ENCODE measurements at places on chromosomes 11 and 22.

- DNase-seq: no peak
Observed at GRCh38 chr11:60764879-60765278, 8.2 kb downstream of the MS4A15 start.

DNA sequence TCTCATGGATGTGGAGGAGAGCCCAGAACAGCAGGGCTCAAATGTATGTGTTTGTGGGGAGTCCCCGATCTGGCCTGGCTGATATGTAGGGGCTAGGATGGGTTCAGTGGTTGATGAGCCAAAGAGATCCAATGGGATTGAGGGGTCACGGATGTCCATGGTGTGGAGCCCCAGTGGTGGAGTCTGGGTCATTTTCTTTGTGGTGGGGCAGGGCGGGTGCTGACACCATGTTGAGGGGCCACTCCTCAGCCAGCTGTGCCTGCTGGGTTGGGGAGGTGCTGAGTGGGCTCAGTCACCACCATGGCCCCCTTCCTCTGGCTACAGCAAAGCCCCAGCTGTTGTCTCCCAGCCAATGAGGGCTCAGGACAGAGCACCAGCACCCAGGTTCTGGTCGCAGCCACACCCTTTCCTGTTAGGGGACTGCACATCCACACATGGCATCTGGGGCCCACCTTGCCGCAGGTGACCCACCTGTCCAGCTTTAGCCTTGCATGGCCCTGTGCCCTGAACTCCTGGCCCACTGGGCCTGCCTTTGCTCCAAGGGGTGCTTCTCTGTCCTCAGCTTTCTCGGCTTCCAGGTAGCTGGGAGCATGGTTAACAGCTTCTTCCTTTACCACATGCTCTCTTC, 3.2 kb upstream of the GNAZ start:
- DNase-seq: no peak

- no peak for DNase-seq
Observed at GRCh38 chr11:61325649-61326414, 7.1 kb downstream of the DDB1 start.

- no peak for DNase-seq
Observed at GRCh38 chr11:119717839-119718534, 11.0 kb downstream of the NECTIN1 start.

GRCh38 chr11:80846979-80847378, 1406.1 kb upstream of the TENM4 start:
- DNase-seq: no peak

GRCh38 chr11:109808569-109808968, 284.6 kb upstream of the ZC3H12C start:
- no peak for DNase-seq

DNA sequence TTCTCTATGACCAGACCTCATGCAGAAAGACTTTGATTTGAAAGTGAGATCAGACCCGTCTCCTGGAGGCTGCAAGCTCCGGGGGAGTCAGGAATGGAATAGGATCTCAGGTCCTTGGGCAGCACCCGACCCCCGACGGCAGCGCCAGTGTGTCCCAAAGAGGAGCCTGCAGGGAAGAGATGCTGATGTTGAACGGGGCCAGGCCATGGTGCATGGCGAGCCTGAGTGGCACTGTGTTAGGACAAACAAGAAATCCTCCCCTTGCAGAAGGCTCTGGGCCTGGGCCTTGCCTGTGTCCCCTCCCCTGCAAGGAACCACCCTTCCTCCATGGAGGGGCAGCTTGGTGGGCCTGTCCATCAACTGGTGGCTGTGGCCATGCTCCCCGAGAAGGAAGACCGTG, 20.1 kb upstream of the SYT8 start:
- DNase-seq: no peak

- no peak for DNase-seq
Observed at GRCh38 chr22:49751318-49751965, 76.2 kb downstream of the BRD1 start.

GRCh38 chr11:69574608-69575255, 66.2 kb upstream of the CCND1 start:
- no peak for DNase-seq

- no peak for DNase-seq
Observed at GRCh38 chr11:63829823-63830489, 9.0 kb upstream of the MARK2 start.

GRCh38 chr11:125724125-125724524, 22.0 kb upstream of the PATE1 start:
- DNase-seq: no peak

DNA sequence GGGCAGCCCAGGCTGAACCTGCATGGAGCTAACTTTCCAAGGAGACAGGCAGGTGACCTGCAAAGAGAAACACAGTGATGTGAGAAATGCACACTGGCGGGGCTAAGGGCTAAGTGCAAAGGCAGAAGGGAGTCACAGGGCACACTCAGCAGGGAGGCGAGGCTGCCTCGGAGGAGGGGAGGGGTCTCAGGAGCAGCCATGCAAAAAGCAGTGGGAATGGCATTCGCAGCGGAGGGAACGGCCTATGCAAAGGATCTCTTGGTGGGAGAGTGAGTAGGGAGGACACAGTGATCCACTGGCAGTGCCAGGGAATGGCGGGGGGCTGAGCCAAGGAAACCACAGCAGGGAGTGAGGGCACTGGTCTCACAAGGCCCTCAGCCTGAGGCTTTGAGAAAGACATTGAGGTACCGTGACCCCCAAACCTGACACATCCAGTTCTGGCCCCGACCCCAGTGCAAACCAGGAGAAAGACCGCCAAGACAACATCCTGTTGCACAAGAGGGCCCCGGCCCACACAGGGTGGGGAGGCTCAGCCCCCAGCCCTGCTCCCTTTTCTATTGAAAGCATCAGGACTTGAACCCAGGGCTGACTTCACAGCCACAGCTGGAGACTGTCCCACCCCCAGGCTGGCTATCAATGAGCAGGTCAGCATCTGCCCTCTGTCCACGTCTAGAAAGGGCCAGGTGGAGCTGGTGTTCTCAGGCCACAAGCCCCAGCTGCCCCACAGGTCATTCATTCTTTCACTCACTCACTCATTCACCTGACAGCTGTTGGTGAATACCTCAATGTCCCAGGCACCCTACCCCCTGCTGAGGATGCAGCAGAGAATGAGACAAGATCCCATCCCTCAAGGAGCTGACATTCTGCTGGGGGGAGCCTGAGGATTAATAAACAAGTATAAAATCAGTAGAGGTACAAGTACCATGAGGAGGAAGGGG, 50.7 kb downstream of the IGLL1 start:
- DNase-seq: no peak

DNA sequence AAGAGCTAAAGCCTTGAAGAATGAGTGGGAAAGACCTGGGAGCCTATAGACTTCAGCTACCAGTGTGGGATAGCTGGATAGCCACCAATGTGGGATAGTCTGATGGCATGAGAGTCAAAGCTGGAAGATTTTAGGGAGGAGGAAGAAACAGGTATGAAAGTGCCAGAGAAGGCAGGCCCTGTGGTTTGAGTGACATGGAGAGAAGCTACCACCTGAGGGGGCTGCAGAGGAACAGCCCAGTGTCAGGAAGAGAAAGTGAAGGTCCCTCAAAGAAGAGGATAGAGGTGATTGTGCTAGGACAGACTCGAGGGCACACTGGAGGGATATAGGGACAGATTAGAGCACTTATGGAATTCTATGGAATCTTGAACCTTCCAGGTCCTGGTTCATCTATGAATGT, 23.1 kb upstream of the PAX6 start:
- DNase-seq: no peak

DNA sequence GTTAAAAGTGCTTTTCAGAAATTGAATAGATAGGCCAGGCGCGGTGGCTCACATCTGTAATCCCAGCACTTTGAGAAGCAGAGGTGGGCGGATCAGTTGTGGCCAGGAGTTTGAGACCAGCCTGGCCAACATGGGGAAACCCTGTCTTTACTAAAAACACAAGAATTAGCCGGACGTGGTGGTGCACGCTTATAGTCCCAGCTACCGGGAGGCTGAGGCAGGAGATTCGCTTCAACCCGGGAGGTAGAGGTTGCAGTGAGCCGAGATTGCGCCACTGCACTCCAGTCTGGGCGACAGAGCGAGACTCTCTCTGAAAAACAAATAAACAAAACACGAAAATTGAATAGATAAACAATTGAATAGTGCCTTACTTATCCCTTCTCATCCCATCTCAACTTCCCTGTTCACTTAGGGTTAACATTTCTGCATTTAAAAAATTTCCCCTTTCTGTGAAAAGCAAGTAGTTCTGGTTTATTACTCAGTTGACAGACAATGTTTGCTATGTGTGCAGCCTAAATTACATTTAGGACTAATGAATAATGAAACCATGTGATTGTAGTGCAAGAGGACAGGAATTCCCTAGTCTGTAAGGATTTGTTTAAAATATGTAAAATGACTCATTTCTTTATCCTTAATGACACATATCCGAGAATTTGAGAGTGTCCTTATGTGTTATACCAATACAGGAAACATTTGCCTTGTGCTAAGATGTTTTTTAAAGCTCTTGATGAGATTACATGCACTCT, 6.0 kb downstream of the RNF169 start:
- DNase-seq: no peak

- DNase-seq: no peak
Observed at GRCh38 chr22:42294034-42294985, 23.9 kb upstream of the TCF20 start.

GRCh38 chr11:92329137-92329536, 104.5 kb downstream of the FAT3 start:
- DNase-seq: no peak

- no peak for DNase-seq
Observed at GRCh38 chr11:95939091-95939490, 15.2 kb upstream of the MTMR2 start.

GRCh38 chr22:39859903-39860588, 33.5 kb downstream of the ENTHD1 start:
- no peak for DNase-seq

GRCh38 chr11:27701355-27702105, 1.3 kb upstream of the BDNF start:
- DNase-seq: no peak

GRCh38 chr11:8709002-8709672, 26.5 kb downstream of the RPL27A start:
- no peak for DNase-seq

- no peak for DNase-seq
Observed at GRCh38 chr11:70942593-70942992, 309.8 kb downstream of the SHANK2 start.

- no peak for DNase-seq
Observed at GRCh38 chr11:70707821-70708220, 309.5 kb downstream of the CTTN start.

GRCh38 chr22:47588578-47588960, 826.1 kb downstream of the TBC1D22A start:
- no peak for DNase-seq

GRCh38 chr22:47267513-47268282, 505.2 kb downstream of the TBC1D22A start:
- DNase-seq: no peak

DNA sequence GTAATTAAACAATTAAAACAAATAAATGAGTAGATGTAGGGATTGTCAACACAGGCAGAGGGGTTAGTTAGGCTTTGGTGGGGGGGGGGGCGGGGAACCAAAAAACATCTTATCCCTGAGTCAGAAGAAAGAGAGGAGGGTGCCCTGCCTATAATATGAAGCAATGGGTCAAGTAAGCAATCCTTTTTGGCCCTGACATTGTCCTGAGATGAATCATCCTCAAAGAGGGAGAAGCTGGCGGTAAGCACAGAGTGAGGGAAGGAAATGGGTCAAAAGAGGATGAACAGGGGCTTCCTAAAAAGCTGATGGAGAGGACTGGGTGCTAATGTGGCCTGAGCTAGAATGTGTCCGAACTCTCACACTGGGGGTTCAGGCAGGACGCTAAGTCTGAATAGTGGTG, 4.7 kb downstream of the OLFML1 start:
- DNase-seq: no peak

DNA sequence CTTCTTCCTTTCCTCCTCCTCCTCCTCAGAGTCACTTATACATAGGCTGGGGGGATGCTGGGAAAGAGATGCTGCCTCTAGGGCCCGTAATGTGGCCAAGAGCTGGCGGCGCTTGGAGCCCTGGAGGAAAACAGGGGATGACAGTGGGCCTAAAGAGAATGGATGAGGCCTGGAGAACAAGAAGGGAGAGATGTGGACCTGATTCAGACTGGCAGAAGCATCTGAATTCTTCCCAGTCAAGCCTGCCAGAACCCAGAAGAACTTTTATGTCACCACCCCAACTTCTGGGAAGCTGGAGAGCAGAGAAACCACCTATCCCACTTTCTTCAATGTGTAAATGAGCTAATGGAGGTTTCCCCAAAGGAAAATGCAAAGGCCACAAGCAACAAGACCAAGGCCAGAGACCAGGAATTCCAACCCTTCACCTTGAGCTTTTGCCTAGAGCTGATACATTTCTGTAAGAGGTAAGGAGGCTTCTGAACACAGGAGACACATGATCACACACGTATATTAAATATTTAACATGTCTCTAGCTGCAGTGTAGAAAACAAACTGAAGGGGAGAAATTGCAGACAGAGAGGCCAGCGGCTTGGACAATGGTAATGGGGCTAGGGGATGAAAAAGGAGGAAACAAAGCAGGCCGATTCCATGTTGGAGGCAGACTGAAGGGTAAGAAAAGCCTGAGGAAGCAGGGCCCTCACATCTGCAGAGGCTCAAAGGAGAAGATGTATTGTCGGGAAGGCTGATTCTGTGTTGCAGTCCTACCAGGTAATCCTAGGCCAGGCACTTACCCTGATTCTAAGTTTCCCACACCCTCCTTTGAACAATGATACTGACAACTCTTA, 1.1 kb downstream of the RRP8 start:
- no peak for DNase-seq

DNA sequence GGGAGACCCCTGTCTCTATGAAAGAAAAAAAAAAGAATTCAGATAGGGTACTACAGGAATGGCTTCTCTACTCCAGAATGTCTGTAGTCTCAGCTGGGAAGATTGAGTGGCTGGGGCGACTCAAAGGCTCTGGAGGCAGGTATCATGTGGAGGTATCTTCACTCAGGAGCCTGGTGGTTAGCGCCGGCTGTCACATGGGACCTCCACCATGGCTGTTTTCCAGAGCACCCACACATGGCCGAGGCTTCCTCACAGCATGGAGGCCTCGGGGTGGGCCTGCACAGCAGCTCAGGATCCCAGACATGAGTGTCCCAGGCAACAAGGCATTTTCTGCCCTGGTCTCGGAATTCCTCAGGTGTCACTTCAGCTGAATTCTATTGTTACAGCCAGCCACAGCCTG, 10.1 kb downstream of the RPS13 start:
- DNase-seq: no peak

- DNase-seq: no peak
Observed at GRCh38 chr11:35256296-35256695, 117.3 kb downstream of the CD44 start.

DNA sequence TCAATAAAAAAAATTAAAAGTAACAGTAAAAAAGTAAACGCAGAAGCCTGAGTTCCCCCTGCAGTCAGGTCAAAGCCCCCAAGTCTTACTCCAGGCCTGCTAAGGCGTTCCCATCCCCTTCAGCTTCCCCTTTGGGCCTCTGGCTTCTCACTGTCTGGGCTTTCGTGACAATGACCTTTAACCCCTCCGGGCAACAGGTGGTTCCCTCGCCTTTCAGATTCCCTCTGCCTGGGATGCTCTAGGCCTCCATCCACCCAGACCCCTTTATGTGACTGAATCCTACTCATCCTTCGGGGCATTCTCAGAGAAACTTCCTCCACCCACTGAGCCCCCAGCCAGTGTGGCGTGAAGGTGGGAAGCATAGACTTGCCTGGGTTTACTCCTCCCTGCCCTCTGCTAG, 8.0 kb downstream of the MPST start:
- DNase-seq: no peak

GRCh38 chr22:30116362-30117117, 36.3 kb downstream of the HORMAD2 start:
- no peak for DNase-seq

Measured in activated CD8-positive, alpha-beta memory T cell treated with anti-CD3 and anti-CD28 coated beads for 48 hours (primary cell).